ENCODE measurements at places on chromosomes 11 and 22.

GRCh38 chr11:113884361-113884836 lies 9.0 kb upstream of the USP28 start:
- no peak for DNase-seq

DNA sequence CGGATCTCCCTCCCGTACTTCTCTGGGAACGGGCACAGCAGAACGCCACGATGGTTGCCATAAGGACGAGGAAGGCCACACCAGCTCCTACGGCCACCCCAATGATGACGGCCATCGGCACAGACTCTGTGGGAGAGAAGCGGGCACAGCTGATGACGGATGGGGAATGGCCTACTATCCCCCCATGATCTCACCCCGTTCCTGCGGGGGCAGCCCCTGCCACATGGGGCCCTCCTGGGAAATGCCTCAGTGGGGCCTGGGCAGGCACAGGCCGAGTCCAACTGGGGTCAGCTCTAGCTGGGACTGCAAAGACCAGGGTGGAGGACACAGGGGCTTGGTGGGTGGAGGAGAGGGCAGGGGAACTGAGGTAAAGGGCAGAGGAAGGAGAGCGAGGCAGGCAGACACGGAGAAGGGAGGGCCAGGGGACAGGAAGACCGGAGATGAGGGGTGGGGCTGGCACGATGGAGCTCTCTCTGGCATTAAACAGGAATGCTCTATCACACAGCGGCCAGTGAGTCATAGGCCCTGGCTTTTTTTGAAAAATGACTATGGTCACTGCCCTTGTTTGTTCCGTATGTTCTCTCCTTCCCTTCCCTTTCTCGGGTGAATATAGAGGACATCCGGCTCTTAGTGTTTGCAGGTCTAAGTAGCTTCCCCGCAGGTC lies 76.0 kb downstream of the ST3GAL4 start:
- no peak for DNase-seq

- no peak for DNase-seq
Measured at GRCh38 chr11:41206388-41206787, 253.1 kb downstream of the LRRC4C start.

DNA sequence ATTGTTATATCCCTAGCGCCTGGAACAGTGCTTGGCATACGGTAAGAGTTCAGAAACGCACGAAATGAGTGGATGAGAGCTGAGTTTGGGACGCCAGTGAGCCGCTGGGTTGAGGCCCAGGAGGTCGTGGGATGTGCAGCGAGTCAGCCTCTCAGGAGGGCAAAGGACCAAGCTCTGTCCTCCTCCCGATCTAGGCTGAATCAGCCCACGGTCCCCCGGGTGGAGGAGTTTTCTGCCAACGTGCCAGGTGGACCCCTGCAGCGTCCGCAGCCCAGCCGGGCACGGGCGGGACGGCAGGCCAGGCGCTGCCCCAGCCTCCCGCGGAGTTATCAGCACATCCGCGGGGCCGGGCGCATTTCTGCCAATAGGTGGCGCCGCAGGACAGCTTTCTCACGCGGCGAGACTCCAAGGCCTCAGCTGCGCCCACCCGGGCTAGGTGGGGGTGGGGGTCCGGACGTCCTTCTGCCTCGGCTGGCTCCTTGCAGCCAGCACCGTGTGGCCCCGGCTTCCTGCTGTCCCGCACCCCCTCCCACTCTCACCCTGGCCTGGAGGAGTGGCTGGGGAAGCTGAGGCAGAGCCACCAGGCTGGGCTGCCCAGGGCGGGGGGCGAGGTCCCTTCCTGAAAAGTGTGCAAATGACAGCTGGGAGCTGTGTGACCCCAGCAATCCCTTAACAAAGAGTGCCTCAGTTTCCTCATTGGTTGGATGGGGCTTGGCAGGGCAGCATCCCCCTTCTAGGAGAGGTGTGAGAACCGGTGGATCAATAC lies 2.2 kb upstream of the RPS19BP1 start:
- DNase-seq, result peak; percentile 81

DNA sequence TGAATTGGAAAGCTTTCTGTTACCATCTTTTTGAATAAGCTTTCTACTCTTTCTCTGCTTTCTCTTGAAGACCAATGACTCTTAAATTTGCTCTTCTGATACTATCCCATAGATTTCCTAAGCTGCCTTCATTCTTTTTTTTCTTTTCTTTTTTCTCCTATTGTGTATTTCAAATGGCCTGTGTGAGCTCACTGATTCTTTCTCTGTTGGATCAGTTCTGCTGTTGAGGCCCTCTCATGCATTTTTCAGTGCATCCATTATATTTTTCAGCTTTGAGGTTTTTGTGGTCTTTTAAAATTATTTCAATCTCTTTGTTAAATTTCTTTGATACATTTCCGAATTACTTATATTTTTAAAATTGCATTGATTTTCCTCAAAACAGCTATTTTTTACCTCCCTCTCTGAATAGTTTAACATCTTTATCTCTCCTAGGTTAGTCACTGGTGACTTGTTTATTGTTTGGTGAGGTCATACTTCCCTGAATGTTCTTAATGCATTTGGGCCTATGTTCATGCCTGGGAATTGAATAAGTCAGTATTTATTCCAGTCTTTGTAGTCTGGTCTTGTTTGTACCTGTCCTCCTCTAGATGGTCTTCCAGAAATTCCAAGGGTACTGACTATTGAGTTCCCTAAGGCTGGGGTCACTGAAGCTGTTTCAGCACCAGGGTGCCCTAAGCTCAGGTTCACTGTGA lies 110.6 kb upstream of the SERPIND1 start:
- no peak for DNase-seq

DNA sequence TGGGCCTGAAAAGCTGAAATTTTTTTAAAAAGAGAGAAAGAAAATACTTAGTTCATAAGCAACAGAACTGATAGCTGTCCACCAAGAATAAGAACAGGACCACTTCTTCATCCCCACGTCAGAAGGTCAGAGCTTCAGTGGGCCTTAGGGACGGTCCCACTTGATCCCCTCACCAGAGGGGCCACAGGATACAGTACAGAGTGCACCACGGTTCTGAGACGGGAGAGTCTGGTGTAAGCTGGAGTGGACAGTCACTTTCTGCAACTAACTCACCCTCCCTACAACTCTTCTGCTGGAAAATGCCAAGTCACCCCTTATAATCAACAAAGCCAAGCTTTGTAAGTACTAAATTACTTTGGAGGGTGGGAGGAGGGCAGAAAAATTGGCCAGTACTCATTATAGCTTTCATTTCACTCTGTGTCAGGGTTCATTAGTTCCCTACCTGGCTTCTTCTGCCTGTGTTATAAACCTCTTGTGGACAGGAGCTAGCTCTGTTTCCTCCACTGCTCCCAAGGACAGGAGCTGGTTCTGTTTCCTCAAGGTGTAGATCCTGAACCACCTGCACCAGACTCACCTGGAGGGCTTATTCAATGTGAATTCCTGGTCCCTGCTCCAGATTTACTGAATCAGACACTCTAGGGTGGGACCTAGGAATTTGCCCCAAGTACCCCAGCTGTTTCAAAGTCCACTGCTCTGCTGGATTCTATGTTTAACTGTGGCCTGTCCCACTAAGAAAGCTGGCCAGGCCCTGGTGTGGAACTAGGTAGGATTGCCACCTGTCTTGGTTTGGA lies 39.6 kb downstream of the SCGB1A1 start:
- no peak for DNase-seq

- no peak for DNase-seq
Measured at GRCh38 chr11:71311928-71312510, 59.6 kb upstream of the SHANK2 start.

- no peak for DNase-seq
Measured at GRCh38 chr11:108203075-108203474, 19.4 kb downstream of the NPAT start.

GRCh38 chr11:11027288-11027687 lies 169.4 kb upstream of the ZBED5 start:
- no peak for DNase-seq

- no peak for DNase-seq
Measured at GRCh38 chr11:63870351-63871140, 31.6 kb downstream of the MARK2 start.

DNA sequence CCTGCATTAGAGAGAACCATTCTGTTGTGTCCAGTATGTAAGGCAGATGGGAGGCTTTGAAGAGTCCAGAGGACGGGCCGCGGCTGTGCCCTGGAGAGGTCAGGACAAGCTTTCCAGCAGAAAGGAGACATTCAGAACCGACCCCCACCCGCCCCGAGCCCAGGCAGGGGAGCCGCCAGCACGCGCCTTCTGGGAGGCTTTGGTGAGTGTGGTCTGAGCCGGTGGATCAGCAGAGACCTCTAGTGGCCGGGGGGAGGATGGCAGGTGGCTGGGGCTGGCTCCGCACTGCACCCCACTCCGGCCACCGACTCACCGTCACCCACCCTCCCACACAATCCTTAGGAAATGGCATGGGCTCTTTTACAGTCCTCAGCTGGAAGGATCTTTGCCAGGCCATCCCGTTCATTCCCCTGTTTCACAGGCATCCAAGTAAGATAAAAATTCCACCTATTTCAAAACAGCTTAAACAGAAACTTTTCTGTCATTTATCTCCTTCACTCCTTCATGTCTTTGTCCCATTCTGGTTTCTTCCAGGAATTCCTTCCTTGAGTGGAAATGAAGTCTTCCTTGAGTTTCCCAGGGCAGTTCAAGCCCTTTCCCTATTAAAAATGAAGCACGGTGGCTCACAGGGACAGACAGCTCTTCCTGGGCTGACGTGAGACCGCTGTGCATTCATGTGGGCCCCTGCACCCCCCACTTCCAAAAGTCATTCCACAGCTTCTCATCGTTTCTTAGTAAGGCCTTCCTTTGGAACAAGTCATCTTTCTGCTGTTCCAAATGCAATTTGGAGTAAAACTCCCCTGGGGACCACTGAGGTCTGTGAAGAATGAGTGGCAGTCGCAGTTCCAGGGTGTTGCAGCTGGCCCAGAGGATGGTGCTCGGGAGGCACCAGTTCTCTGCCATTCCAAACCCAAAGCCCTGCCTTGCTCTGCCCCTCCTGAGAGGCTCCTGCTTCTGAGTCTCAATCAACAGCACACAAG lies 91.0 kb downstream of the FEZ1 start:
- DNase-seq, result peak; percentile 58

GRCh38 chr11:99973993-99974392 lies 713.1 kb upstream of the ARHGAP42 start:
- no peak for DNase-seq

DNA sequence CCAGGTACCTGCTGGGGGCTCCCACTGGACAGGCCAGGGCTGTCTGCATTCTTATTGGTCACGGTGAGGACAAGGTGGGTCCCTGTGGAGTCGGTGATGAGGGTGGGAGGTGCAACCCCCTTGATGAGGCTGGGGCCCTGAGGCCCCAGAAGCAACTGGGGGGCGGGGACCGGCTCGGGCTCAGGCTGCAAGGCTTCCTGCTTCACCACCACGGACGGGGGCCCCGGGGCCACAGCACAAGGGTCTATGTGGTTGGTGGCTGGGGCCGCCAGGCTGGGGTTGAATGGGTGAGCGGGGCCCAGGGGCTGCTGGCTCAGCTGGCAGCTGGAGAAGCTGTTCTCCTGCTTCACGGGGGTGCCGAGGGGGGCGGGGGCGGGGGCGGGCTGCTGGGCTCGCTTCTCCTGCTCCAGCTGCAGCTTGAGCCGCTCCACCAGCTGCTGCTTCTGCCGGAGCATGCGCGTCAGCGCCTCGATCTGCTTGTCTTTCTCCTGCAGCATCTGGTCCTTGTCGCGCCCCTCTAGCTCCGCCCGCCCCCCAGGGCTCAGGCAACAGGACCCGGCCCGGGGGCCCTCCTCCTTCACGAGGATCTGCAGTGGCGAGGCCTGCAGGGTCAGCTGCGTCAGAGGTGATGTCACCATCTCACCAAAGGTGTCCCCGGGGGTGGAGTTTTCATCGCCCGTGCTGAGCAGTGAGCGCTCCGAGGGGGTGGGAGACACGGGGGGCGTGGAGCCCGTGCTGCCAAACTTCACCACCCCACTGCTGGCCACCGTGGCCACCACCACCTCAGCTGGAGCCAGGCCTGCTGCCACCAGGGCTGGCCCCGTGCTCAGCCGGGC lies 48.2 kb downstream of the SGSM3 start:
- DNase-seq, result no peak

DNA sequence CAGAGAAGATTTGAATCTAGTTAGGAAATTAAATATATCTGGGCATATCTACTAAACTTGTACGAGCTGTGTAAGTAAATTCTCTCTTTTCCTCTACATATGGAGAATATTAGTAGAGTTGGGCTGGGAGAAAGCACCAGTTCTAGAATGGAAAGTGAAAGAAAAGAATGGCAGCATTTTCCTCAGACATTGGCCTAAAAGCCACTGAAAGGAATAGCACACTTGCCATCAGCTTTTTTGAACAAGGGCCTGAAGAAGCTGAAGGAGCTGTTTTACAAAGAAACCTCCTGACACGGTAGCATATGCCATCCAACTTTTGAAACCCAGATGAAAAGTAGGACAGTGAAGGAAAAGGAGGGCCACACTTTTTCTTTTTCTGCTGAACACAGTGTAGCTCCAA lies 1563.7 kb upstream of the TENM4 start:
- DNase-seq, result no peak

DNA sequence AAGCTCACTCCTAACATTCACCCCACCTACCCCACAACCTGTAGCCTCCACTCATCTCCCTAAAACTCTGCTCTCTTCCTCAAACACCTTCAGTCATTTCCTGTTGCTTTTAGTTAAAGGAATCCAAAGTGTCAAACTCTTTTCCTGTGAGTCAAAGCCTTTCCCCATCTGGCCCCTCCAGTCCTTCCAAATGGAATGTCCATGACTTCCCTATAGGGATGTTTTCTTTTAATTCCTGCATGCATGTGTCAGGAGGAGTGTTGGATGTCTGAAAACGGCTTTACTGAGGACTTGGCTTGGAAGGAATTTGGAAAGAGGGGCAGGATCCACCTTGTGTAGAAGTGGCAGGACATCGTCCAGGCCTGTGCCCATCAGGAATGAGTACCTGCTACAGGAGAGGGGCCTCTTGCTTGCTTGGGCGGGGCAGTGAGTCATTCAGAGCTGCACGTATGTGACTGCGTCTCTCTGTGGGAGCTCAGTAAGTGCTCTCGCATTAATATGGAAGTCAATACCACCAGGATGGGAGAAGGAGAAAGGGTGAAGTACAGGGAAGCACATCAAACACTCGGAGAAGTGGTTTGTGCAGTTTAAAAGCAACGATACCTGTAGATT lies 491.9 kb downstream of the OPCML start:
- no peak for DNase-seq

GRCh38 chr11:62141111-62142042 lies 17.6 kb downstream of the INCENP start:
- DNase-seq, result no peak

- DNase-seq, result no peak
Measured at GRCh38 chr22:49320714-49321476, 506.8 kb downstream of the BRD1 start.

- no peak for DNase-seq
Measured at GRCh38 chr11:104524254-104524653, 360.3 kb upstream of the PDGFD start.

GRCh38 chr22:37607010-37607934 lies 1.4 kb upstream of the GGA1 start:
- DNase-seq, result peak; percentile 91

GRCh38 chr11:119380827-119381180 lies 686 bp downstream of the USP2 start:
- DNase-seq, result no peak

Data from CD4-positive, alpha-beta T cell treated with Interleukin-10 for 1 hour (primary cell).